Prostate gland (tissue), 2 donors: ENCODE measurements at places on chromosomes 13 and 19. TPM values are rescaled to one million over a fixed set of nuclear protein-coding genes. Genes with fewer than 3 reads are reported as not detected.

The CARD8 gene
- total RNA-seq: 12.6 TPM

The SIGLEC11 gene
- total RNA-seq: 1.0 TPM

The FAM216B gene
- not detected for total RNA-seq

The PSG7 gene
- not detected for total RNA-seq

The DCLK1 gene
- total RNA-seq: 3.8 TPM

The GNG8 gene
- not detected for total RNA-seq

The ZNF223 gene
- total RNA-seq: 10.6 TPM

The SIGLEC6 gene
- total RNA-seq: 0.68 TPM

The ELL gene
- 10.7 TPM for total RNA-seq

DNA sequence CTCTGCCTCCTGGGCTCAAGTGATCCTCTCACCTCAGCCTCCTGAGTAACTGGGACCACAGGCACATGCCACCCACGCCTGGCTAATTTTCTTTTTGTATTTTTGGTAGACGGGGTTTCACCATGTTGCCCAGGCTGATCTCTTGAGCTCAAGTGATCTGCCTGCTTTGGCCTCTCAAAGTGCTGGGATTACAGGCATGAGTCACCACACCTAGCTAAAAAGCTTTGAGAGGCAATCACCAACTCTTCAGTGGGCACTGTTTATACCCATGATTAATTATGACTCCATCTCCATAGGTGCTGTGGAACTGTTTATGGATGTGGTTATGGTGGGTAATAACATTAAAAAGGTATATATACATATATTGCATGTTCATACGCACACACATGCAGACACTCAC lies 7.5 kb upstream of the RBM26 start:
- no peaks in the 10 kb centered on the region for H3K4me1 ChIP-seq
- H3K27ac ChIP-seq: no peak overlapping the region

DNA sequence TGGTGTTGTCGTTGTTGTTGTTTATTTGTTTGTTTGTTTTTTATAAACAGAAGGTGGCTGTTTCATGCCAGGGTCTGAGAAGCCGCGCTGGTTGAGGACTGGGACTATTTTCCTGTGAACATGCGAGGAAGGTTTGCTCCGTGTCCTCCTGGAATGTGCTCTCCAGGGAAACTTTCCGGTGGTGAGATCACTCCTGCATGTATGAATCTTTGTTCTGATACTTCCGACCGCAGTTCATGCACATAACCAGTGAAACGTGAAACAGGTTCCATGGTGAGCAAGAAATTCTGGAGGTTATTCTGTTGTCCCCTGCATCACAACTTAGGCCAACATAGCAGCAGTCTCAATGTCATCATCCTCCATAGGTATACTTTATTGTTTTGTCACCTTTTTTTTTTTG lies 187.6 kb upstream of the ARGLU1 start:
- H3K27ac ChIP-seq: no peak overlapping the region
- no peaks in the 10 kb centered on the region for H3K36me3 ChIP-seq
- DNase-seq: no peak
- H3K27me3 ChIP-seq: no peaks in the 10 kb centered on the region
- H3K4me1 ChIP-seq: no peaks in the 10 kb centered on the region

GRCh38 chr19:34676697-34677385 lies at the start of gene SCGB2B2:
Gene SCGB2B2, minus strand, starts transcription at chr19:34677159. Its CDS starts 82,596 bp downstream, at chr19:34594563.
- no peaks in the 10 kb centered on the region for H3K4me1 ChIP-seq
- H3K27me3 ChIP-seq: no peaks in the 10 kb centered on the region
- peak within 1 kb of the TSS; percentile 82 for H3K4me3 ChIP-seq
- peak within 1 kb of the TSS; percentile 90 for H3K27ac ChIP-seq
- no peaks in the 10 kb centered on the region for H3K36me3 ChIP-seq
- no peak for DNase-seq

DNA sequence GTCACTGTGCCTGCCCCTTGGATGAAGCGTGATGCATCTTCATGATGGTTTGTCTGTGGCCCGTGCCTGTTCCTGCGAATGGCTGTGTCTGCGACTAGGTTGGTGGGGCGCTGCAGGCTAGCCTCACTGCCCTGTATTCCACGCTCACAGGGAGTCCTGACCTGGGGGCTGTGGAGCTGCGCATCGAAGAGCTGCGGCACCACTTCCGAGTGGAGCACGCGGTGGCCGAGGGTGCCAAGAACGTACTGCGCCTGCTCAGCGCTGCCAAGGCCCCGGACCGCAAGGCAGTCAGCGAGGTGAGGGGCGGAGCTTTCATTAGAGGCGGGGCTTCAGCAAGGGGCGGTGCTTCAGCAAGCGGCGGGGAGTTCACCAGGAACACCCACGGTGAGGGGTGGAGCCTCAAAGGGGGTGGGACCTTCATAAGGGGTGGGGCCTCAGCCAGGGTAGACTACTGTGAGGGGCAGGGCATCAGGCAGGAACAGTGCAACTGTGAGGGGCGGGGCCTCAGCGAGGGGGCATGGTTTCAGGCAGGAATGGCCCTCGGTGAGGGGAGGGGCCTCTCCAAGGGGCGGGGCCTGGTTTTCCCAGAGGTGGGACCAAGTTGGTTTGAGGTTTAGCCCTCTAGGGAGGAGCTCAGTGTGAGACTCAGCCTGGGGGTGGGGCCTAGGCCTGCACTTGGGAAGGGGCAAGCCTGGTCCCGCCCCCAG lies 17.2 kb downstream of the PKN1 start:
- H3K4me3 ChIP-seq: no peak overlapping the region
- no peak for DNase-seq
- peaks cover 29% of the 10 kb centered on the region for H3K36me3 ChIP-seq
- no peaks in the 10 kb centered on the region for H3K27me3 ChIP-seq
- H3K27ac ChIP-seq: no peak overlapping the region

GRCh38 chr13:32147976-32148375 lies 116.4 kb downstream of the FRY start:
- no peak overlapping the region for H3K4me3 ChIP-seq
- H3K36me3 ChIP-seq: no peaks in the 10 kb centered on the region
- no peaks in the 10 kb centered on the region for H3K27me3 ChIP-seq
- no peaks in the 10 kb centered on the region for H3K4me1 ChIP-seq

GRCh38 chr19:55115446-55116065 lies 1.9 kb downstream of the PPP1R12C start:
- H3K27ac ChIP-seq: peak overlapping the region; percentile 72
- no peaks in the 10 kb centered on the region for H3K36me3 ChIP-seq
- H3K4me1 ChIP-seq: peaks cover 13% of the 10 kb centered on the region
- no peaks in the 10 kb centered on the region for H3K27me3 ChIP-seq
- H3K4me3 ChIP-seq: peak overlapping the region; percentile 61

DNA sequence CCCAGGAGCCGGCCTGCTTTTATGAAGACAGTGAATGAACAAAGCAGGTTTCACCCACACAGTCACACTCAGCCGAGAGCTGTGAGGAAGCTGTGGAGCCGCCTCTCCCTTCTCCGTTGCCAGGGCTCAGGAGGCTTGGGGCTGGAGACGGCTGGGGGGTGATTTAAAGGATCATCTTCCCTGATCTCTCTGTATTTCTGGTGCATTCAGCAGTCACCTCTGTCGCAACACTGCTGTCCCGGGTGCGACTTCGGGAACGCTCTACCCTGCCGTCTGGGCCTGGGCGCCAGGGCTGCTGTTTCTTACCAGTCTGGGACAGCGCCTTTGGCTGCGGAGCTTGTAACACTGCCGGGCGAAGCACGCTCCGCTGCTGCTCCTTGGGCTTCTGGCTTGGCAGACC lies 18.1 kb downstream of the CAPS start:
- peaks cover 4% of the 10 kb centered on the region for H3K36me3 ChIP-seq
- DNase-seq: no peak
- no peak overlapping the region for H3K27ac ChIP-seq
- H3K4me3 ChIP-seq: no peak overlapping the region
- peaks cover 4% of the 10 kb centered on the region for H3K4me1 ChIP-seq

DNA sequence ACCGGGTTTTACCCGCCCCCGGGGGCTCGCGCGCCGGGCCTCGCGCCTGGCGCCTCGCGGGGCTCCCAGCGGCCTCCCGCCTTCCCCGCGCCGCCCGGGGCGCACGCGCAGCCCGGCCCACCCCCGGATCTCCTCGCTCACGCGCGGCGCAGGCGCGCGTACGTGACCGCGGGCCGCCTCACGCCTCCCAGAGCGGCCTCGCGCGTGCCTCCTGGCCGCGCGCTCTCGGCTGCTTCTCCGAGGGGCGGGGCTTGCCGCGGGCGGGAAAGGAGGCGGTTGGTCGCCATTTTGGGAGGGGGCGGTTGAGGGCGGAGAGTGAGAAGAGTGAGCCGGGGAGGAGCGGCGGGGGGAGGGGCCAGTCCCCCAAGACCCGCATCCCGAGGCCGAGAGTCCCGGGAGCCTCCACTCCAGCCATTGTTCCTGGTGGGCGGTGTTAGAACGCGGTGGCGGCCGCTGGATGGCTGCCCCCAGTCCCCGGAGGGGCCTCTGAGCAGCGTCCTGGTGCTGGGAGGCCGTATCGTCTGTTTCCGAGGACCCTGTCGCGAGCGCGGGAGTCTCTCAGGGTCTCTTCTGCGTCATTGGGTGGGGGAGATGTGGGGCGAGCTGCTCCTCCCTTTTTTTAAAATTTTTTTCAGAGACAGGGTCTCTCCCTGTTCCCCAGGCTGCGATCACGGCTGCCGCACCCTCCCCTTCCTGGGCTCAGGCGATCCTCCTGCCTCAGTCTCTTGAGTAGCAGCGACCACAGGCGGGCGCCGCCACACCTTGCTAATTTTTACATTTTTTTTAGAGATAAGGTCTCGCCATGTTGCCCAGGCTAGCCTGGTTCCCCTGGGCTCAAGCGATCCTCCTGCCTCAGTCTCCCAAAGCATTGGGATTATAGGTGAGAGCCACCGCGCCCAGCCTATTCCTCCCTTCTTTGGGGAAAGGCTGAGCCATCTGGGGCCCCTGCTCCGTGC lies at the start of gene ZNF541:
ZNF541 (minus strand) TSS at position 78 of the 956 bp plus-strand sequence. CDS start 17,292 bp downstream, outside the sequence.
- H3K4me3 ChIP-seq: peak within 1 kb of the TSS; percentile 18
- no peak within 1 kb of the TSS for H3K27ac ChIP-seq
- no peaks in the 10 kb centered on the region for H3K4me1 ChIP-seq
- DNase-seq: peak; percentile 9
- no peaks in the 10 kb centered on the region for H3K36me3 ChIP-seq

DNA sequence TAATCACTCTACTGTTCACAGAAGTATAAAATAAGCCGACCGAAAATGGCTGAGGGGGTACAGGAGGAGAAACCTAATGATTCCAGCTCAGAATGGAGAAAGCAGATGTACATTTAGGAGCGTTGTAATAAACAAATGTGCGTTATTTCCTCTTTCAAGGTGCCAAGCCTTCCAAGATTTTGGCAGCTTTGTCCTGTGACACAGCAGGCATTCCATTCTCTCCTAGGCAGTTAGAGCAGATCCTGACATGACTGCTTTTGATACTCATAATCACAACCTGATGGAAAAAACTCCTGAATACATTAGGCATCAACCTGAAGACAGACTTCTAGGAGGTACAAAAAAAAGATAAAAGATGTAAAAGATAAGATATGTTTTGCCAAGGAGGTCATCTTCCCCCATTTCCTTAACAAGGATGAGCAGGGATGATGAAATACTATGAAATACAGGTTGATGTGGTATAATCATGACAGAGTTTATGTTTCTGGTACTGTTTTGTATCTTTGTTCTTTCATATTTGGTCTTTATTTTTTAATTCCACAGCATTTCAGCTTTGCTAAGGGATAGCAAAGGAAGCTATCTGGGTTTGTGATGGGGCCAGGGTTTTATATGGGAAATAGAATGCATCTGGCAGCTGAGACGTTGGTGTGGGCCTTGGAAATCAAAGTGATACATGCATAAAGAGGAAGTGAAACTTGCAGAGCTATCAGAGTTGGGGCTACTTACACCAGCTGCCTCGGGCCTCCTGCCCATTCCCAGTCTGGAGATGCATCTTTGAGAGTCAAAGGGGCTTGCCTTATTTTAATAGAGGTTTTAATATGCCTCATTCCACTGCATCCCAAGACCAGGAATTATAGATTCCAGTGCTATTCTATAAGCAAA lies 222.5 kb downstream of the OXGR1 start:
- no peaks in the 10 kb centered on the region for H3K36me3 ChIP-seq
- no peaks in the 10 kb centered on the region for H3K27me3 ChIP-seq
- no peak for DNase-seq
- H3K4me1 ChIP-seq: no peaks in the 10 kb centered on the region

- H3K4me3 ChIP-seq: no peak overlapping the region
- DNase-seq: no peak
- no peaks in the 10 kb centered on the region for H3K27me3 ChIP-seq
- no peaks in the 10 kb centered on the region for H3K4me1 ChIP-seq
- no peaks in the 10 kb centered on the region for H3K36me3 ChIP-seq
Observed at GRCh38 chr13:71461892-71462291, 405.1 kb downstream of the DACH1 start.

DNA sequence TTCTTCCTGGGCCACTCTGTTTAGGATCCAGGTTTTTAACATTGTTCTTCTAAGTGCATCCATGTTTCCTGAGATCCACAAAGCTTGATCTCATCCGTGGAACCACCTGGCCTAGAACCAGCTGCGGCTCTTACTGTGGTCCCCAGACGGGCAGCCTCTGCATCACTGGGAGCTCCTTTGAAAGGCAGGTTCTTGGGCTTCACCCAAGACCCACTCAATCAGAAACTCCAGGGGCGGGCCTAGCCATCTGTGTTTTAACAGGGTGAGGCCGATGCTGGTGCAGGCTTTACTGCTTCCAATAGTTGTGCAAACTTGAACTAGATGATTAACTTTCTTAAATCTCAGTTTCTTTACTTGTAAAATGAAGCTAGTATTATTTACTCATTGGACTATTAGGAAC lies 605.7 kb downstream of the FGF9 start:
- H3K4me1 ChIP-seq: no peaks in the 10 kb centered on the region
- no peak for DNase-seq
- no peaks in the 10 kb centered on the region for H3K27me3 ChIP-seq
- no peak overlapping the region for H3K4me3 ChIP-seq
- no peaks in the 10 kb centered on the region for H3K36me3 ChIP-seq

- H3K4me3 ChIP-seq: no peak overlapping the region
- H3K36me3 ChIP-seq: no peaks in the 10 kb centered on the region
Observed at GRCh38 chr13:84980571-84980970, 818.6 kb downstream of the SLITRK6 start.

- peak overlapping the region; percentile 51 for H3K27ac ChIP-seq
- H3K36me3 ChIP-seq: no peaks in the 10 kb centered on the region
- no peaks in the 10 kb centered on the region for H3K27me3 ChIP-seq
- peak overlapping the region; percentile 42 for H3K4me3 ChIP-seq
Observed at GRCh38 chr19:43798546-43799409, 3.5 kb downstream of the LYPD5 start.

GRCh38 chr13:21075379-21076249 lies 14.2 kb upstream of the LATS2 start:
- H3K4me1 ChIP-seq: no peaks in the 10 kb centered on the region
- H3K4me3 ChIP-seq: peak overlapping the region; percentile 20
- DNase-seq: no peak
- H3K27ac ChIP-seq: no peak overlapping the region

DNA sequence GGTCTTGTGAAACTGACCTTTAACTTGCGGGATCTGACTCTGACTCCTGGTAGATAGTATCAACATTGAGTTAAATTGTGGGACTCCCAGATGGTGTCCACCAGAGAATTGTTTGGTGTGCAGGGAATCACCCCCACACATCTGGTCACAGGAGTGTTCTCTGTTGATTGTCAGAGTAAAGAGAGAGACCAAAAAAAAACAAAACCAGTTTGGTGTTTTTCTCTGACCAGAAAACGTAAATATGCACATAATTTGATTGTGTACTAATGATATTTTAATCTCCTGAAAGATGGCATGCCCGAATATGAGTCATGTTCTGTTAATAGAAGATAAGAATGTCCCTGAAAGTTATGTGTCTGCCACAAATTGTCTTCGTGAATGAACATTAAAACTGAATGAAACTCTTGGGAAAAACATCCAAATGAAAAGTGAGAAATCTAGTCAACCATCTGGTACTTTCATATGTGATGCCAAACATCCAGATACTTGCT lies 118.5 kb upstream of the GPC6 start:
- no peaks in the 10 kb centered on the region for H3K4me1 ChIP-seq
- DNase-seq: no peak
- no peak overlapping the region for H3K27ac ChIP-seq
- H3K4me3 ChIP-seq: no peak overlapping the region
- no peaks in the 10 kb centered on the region for H3K27me3 ChIP-seq

GRCh38 chr13:44011036-44011435 lies 131.3 kb downstream of the LACC1 start:
- H3K36me3 ChIP-seq: no peaks in the 10 kb centered on the region
- H3K27me3 ChIP-seq: no peaks in the 10 kb centered on the region
- DNase-seq: no peak
